ENCODE measurements at places on chromosomes 1 and 21.

DNA sequence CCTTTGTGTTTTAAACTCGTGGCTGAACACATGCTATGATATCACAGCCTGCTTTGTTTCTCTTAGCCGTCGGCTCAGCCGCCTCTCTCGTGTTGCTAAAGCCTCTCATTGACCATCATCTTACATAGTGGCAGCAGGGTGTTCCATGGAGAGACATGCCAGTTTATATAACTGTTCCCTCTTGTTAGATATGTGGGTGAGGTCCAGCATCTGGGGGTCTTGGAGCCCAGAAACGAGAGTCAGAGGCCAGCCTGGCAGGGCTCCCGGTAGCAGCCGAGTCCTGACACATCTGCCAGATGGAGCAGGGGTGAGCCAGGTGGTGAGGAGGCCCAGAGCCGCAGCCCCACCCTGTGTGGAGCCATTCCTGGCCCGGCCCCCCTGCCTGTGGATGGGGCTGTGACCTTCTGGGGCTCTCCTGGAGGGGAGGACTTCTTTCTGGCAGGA is 11.9 kb downstream of the PODN start:
- DNase-seq, result no peak

GRCh38 chr1:12448746-12449177 is 169.2 kb downstream of the DHRS3 start:
- DNase-seq, result no peak

- no peak for DNase-seq
Observed at GRCh38 chr1:187692799-187693198, 864.0 kb downstream of the PLA2G4A start.

DNA sequence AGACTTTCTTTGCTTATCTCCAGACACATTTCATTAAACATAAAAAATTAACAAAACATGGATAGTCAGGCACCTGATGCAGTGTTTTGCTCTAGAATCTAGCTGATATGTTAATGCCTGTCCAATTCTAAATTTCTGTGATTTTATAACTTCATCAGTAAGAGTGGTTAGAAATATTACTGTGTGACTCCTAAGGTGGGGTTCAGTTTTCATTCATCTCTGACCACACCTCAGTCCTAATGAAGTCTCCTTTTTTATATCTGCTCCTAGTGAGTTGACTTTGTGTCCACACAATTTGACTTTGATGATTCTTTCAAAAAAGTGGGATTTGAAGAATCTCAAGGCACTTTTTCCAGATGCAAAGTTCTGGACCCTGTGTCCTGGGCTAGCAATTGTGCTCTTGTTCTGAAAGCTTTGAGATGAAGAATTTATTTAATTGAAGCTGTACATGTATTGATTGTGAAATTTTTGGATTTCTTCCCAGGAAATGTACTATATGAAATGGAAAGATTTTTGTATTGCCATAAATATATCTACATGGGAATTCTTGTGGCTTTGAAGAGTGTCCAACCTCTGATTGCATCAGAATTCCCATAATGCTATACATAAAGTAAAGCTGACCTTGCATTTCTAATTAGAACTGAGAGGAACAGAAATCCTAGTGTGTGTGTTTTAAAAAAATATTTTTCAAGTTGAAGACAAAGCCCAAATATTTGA is 111.2 kb downstream of the GIPC2 start:
- DNase-seq, result no peak

DNA sequence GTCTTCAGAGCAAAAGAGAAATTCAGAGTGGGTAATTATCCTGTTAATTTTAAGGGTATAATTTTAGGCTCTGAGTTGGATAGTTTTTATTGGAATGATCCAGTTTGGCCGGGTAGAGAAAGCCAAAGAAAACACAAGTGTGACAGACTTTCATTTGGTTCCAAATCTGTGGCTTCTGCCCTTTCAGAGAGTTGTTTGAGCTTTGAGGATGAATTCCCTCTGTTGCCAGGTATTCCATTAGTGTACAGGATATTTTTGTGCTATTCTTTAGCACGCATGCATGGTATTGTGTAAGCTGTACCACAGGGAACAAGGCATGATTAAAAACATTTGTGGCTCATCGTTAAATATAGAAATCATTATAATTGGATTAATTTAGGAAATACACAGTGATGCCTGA is 384.4 kb downstream of the ADGRL2 start:
- no peak for DNase-seq

GRCh38 chr1:175188936-175189335 is 3.6 kb downstream of the KIAA0040 start:
- DNase-seq, result no peak

DNA sequence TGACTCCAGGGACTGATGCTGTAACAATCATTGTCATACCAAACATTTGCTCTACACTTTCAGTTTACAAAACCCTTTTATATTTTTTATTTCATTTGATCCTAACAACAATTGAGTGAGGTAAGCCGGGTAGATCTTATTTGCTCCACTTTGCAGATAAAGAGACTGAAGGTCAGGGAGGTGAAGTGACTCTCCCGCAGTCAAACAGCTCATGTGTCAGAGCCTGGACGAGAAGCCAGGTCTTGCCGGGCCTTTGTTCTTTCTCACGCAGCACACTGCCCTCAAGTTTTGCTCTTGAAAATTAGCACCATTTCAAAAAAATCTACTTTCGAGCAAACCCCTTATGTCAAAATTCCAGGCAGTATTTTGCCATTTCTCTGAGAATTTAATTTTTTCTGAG is 65.2 kb downstream of the CD247 start:
- DNase-seq, result no peak

GRCh38 chr21:25913479-25913878 is 178.7 kb downstream of the GABPA start:
- DNase-seq, result no peak

DNA sequence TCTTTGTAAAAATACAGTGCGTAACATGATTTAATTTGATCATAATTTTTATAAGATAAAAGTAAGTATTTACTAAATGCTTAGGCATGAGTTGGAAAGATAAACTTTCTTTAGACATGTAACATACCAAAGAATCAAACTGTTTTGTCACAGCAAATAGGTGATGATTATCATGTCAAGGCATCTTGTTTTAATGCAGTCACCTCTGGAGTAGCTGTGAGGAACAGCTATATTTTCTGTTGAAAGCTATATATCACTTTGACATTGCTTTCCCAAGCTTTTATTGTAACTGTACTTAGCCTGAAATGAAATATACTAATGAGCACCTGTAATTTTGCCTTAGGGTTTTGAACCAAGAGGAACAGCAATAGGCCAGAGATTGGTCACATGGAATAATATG is 151.9 kb downstream of the TLR5 start:
- DNase-seq, result no peak

GRCh38 chr1:108801101-108801500 is 54.6 kb downstream of the STXBP3 start:
- no peak for DNase-seq

GRCh38 chr1:228460821-228461220 is 26.4 kb upstream of the RNF187 start:
- DNase-seq, result no peak

DNA sequence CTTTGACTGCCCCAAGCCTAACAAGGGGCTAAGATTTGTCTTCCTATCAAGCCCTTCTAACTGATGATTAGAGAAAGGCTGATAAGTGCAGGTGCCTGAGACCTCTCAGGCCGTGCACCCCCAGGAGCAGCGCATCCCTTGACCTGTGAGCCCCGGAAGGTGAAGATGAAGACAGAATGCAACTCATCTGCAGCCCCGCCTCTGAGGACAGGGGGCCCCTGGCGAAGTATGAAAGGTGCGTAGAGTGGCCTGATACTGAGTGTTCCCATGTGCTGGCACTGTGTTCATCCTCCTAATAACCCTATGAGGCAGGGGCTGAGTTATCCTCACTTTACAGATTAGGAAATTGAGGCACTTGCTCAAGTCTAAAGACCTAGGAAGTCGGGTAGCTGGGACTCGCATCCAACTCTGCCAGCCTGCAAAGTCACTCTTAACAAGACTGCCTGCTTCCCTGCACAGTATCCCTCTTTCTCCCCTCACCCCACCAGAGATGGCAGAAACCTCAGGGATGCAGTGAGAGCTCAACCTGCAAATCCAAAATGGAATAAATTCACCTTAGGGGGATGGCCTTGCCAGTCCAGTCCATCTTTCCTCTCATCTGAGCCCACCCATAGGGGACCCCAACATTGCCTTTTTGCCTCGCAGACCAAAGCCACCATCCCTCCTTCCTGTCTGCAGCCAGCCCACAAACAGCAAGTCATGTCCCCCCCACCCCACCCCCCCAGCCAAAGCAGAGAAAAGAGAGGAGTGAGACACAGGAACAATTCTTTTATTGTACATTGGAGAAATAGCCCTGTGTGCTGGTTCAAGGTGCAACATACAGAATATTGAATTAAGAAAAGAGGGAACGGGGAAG is 4.1 kb downstream of the CAMK2N1 start:
- no peak for DNase-seq

DNA sequence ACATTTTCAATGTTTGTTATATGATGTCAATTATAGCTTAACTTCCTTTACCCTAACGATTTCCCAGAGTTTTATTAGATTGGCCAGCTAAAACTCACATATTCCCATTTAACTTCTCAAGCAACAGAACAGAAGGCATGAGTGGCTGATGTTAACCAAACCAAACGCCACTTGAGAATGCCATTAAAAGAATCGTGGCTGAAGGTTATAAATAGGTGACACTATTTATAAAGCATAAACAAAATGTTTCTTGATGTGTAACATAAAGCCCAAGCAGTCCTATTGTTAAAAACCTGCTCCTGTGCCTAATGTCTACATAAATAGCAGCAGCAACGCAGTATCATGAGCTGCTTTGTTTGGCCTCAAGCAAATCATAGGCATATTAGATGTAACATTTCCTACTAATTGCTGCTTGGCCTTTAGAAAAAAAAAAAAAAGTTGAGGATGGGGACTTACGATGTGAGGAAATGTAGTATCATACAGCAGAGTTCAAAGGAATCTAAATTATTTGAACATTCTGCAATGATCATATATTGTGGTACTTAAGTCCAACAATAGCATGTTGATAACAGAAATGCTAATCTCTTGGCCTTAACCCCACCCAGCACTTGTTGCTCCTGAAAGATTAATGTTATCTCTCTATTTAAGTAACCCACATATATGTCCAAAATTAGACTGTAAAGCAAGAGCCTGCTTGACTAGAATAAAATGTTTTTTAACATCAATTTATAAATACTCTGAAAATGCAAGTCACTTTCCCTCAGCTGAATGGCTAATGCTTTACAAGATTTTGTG is 106.0 kb downstream of the ESRRG start:
- no peak for DNase-seq

DNA sequence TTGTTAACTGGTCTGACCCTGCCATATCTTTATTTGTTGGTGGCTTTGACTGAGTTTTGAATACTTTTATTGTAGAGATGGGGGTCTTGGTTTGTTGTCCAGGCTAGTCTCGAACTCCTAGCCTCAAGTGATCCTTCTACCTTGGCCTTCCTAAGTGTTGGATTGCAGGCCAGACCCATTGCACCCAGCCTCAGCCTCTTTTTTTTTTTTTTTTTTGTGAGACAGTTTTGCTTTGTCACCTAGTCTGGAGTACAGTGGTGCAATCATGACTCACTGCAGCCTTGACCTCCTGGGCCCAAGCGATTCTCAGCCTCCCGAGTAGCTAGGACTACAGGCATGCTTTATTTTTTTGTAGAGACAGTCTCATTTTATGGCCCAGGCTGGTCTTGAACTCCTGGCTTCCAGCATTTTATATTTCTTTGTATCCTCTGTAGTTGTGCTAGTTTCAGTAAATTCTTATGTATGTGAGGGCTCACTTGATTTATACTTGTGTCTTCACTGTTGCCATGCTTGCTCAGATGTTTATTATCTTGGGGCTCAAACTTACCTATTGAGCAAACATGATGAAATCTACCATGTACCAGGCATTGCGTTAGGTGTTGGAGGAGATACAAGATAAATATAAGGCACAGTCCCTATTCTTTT is 24.1 kb downstream of the THRAP3 start:
- DNase-seq, result no peak

GRCh38 chr1:5466487-5466886 is 525.7 kb downstream of the NPHP4 start:
- DNase-seq, result no peak

DNA sequence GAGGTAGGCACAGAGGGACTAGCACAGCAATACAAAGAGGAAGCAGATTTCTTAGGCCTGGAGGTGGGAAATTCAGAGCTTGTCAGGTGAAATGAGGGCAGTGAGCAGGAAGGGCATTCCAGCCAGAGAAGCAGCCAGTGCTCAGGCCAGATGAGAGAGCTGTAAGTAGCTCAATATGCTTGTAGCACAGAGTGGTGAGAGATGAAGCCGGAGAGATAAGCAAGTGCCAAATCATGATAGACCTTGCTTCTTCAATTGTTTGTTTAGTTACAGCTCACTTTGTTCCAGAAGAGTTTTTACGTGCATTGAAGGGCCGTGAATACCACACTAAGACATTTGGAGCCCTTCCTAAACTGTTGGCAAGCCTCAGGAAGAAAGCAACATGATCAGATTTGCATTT is 42.0 kb upstream of the ADAMTS1 start:
- no peak for DNase-seq

- DNase-seq, result no peak
Observed at GRCh38 chr1:221706191-221706590, 35.7 kb downstream of the DUSP10 start.

- DNase-seq, result no peak
Observed at GRCh38 chr1:61436491-61437120, 288.3 kb downstream of the TM2D1 start.

GRCh38 chr1:80217377-80217986 is 1211.0 kb upstream of the ADGRL4 start:
- no peak for DNase-seq

DNA sequence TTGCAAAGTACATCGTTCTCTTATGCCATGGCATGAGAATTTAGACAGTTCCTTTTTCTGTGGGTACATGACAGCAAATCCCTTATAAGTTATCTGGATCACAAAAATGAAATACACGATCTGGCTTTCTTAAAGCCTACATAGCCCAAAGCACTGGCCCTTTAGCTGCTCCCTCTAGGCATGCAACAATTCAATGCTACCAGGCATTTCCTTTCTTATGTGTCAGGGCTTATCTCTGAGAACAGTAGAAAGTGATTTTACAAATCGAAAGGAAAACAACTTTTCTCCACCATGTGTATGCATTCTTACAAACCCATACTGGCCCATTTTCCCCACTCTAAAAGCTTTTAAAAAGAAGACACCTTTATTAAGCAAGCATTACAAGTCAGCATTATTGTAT is 139.7 kb downstream of the GRIK1 start:
- no peak for DNase-seq

DNA sequence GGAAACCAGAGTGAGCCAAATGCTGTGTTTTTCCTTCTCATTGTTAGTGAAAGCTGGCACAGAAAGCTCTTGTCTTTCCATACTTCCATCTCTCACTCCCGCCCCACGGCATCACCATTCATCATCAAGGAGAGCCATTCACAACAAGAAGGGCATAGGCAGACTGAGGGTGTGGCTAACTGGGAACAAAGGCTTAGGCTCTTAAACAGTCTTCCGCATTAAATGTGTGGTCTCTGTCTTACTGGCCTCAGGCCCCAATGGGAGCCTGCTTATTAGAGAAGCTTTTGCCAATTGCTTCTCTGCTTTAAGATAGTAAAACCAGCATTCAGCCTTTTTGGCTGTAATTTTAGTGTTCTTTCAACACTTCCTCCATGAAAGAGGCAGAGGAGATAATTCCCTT is 51.4 kb downstream of the TNFSF18 start:
- DNase-seq, result no peak

All from stimulated activated CD4-positive, alpha-beta T cell treated with anti-CD3 and anti-CD28 coated beads, Interleukin-1b, Interleukin-23, amount 100 ng/mL, for 24 hours (primary cell).